ENCODE measurements at places on chromosomes 12 and 14. TPM values are rescaled to one million over a fixed set of nuclear protein-coding genes. Genes with fewer than 3 reads are reported as not detected.

Gene CLEC4E
- total RNA-seq: 0.96 TPM

DNA sequence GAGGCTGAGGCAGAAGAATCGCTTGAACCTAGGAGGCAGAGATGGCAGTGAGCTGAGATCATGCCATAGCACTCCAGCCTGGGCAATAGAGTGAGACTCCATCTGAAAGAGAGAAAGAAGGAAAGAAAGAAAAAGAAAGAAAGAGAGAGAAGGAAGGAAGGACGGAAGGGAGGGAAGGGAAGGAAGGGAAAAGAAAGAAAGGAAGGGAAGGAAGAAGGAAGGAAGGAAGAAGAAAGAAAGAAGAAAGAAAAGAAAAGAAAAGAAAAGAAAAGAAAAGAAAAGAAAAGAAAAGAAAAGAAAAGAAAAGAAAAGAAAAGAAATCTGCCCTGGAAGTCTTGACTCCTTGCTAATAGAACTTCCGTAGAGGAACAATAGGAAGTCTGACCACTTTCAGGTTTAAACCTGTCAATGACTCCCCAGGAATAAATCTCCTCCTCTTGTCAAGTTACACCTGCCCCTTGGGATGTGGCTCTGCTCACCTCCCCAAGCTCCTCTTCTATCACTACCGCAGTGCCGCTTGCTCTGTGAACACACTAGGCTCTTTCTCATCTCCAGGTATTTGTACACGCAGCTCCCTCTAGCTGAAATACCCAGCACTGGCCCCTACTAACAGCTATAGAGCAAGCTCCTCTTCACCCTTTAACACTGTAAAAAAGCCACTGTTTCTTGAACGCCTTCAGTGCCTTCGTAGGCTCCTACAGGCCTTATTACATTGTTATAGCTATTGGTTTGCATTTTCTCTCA, 773.1 kb upstream of the TBX3 start:
- no peak for DNase-seq

- no peak for DNase-seq
These were observed 72.3 kb downstream of the NTS start for GRCh38 chr12:85946375-85946774.

- no peak for DNase-seq
These were observed 130.2 kb upstream of the EEA1 start for GRCh38 chr12:93059288-93059687.

DNA sequence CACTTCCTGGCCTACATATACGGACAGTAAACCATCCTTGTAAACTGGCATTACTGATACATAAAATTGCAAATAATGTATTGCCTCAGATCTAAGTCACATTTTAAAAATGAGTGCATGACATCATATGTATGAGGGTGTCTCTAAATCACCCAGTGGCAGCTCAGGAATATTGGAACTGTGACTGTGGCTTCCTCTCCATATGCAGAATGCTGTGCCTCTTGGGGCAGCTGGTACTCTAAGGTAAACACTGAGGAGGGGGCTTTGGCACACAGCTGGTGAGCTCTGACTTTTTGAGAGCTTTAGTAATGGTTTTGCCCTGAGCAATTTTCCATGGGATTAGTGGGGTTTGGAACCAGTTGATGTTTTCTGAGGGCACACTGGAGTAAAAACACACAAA, 263.7 kb downstream of the BMP4 start:
- no peak for DNase-seq

DNA sequence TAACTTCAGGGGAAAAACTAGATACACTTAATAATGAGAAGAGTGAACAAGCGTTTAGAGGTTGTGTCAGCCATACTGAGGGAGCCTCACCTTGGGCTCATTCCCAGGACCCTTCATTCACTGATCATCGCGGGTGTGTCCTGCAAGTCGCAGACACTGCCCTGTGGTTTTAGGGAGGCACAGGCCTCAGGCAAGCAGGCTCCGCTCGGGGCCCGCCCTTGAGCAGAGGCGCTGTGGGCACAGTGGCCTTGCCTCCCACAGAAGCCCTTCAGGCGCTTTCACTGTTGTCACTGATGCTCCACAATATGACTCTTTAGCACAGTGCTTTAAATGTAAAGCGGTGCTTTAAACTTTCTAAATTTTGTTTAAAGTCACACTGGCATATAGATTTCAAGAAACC, 67.4 kb downstream of the DDX51 start:
- DNase-seq: no peak

- no peak for DNase-seq
These were observed 67.6 kb downstream of the SLC38A6 start for GRCh38 chr14:61048640-61049039.

Measured in transverse colon (tissue), 4 donors.